ENCODE measurements at places on chromosomes 13 and 19.
A peak's percentile ranks its signal among the peaks of the same experiment; 100 is the strongest.

DNA sequence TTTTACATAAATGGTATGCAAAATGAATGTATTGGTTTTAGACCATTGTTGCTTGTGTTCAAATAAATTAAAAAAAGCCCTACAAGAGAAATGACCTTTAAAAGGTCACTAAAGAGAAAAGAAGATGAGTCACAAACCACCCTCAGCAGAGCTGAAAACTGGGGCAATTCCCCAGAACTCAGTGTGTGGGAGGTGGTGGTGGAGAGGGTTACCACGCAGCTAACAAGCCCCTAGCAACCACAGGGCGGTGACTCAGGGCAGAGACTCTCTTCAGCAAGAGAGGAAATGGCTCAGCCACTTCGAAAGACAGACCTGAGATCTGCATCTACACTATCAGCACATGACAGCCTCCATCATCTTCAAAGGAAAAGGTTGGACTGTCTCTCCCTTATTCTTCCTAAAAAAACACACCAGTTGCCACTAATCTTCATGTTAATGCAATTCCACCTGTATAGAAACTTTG, 29.4 kb upstream of the NDFIP2 start:
- DNase-seq: peak; percentile 94

GRCh38 chr13:106683918-106684317, 116.0 kb upstream of the ARGLU1 start:
- no peak for DNase-seq

GRCh38 chr19:42225718-42226292, 5.7 kb downstream of the ZNF526 start:
- no peak for DNase-seq

- peak; percentile 22 for DNase-seq
Observed at GRCh38 chr13:74158028-74158427, 23.8 kb upstream of the KLF12 start.

DNA sequence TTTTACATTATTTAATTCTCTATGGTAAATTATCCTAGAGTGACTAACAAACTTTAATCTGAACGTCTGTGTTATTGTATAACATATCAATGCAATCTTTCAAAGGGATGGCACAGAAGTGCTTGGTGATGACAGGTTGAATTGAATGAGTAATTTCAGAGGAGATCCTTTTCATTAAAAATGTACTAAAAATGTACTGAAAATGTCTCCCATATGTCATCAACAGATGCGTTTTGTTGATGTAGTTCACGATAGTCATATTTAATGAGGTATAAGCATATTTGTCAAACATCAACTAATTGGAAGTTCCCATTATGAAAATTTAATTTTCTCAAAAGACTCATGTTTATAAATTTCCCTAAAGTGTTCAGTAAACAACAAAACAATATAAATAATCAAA, 1434.7 kb upstream of the PCDH20 start:
- DNase-seq: no peak

GRCh38 chr19:38024992-38025908, 118.2 kb downstream of the SIPA1L3 start:
- no peak for DNase-seq

DNA sequence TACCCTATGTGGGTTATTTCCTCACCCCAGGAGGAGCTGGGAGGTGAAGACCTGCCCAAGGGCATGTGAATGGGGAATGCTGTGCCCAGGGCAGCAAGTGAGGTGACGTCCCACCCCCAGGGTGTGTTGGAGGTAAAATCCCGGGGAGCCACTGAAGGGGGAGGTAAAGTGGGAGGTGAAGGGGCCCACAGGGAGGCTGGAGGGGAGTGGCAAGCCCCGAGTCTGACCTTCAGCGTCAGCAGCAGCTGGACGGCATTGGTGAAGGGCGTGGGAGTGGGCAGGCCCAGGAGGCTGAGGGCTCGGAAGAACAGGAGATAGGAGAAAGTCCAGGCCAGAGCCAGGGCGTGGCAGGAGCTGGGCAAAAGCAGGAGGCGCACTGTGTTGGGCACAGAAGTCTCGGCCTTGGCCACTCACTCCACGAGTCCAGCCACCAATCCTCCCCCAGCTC, 2.4 kb downstream of the MBOAT7 start:
- no peak for DNase-seq

GRCh38 chr13:50697746-50698539, 145.5 kb downstream of the DLEU7 start:
- DNase-seq: no peak

DNA sequence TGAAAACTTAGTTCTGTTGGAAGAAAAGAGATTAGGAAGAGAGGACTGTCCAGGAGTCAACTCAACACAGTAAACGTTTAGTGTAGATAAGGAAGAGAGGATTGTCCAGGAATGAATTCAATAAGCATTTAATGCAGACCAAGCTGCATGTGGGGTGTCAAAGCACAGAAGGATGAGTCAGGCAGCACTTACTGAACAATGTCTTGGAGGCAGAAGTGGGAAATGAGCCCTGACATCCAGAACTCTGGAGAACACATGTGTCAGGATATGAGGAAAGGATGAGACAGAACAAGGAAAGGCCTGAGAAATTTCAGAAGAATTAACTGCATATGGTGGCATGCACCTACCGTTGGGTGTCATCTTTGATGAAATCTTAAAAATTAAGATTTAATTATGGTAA, 429.2 kb upstream of the HTR2A start:
- DNase-seq: peak; percentile 77

- no peak for DNase-seq
Observed at GRCh38 chr13:114145256-114145655, 12.8 kb upstream of the RASA3 start.

- peak; percentile 52 for DNase-seq
Observed at GRCh38 chr13:104014803-104015645, 948.8 kb upstream of the SLC10A2 start.

GRCh38 chr13:76622315-76623040, 263.7 kb downstream of the KCTD12 start:
- no peak for DNase-seq

DNA sequence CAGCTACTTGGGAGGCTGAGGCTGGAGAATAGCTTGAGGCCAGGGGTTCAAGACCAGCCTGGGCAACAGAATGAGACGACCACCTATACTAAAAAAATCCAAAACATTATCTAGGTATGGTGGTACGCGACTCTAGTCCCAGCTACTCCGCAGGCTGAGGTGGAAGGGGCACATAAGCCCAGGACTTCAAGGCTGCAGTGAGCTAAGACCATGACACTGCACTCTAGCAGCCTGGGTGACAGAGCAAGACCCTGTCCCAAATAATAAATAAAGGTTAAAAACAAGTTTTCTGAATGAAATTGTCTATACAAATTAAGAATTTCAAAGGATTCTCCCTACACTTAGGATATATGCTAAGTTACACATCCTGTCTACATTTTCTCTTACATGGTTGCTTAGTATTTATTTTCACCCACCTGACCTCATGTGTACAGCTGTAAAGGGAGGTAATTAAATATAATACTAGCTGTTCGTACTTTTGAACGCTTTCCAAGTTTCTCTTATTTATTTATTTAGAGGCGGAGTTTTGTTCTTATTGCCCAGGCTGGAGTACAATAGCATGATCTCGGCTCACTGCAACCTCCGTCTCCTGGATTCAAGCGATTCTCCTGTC, 1.6 kb downstream of the SLC25A30 start:
- no peak for DNase-seq

Measured in fibroblast of skin of right quadriceps (primary cell).